ENCODE measurements at places on chromosomes 3 and 15.

- no peaks in the 10 kb centered on the region for H3K36me3 ChIP-seq
- H3K27ac ChIP-seq = no peak overlapping the region
- H3K4me1 ChIP-seq = peaks cover 9% of the 10 kb centered on the region
- DNase-seq = no peak
- no peak overlapping the region for H3K4me3 ChIP-seq
These were observed 7.4 kb downstream of the A4GNT start for GRCh38 chr3:138124706-138125355.

DNA sequence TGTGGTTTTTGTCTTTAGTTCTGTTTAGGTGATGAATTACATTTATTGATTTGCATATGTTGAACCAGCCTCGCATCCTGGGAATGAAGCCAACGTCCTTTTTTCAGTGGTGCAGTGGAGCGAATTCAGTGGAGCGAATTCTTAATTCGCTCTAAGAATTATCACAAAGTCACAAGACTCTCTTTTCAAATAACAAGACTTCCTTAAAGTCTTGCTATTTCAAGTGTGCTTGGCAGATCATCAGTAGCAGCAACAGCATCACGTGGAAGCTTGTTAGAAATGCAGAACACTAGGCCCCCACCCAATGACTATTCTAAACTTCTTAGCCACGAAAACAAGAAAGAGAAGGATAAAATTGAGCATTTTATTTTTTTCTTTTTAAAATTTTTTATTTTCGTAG lies 58.1 kb upstream of the CD200R1L start:
- no peak overlapping the region for H3K4me3 ChIP-seq
- no peak overlapping the region for H3K27ac ChIP-seq
- no peaks in the 10 kb centered on the region for H3K27me3 ChIP-seq
- no peaks in the 10 kb centered on the region for H3K36me3 ChIP-seq
- H3K4me1 ChIP-seq = no peaks in the 10 kb centered on the region
- DNase-seq = no peak

- peaks cover 6% of the 10 kb centered on the region for H3K36me3 ChIP-seq
- H3K27ac ChIP-seq = no peak overlapping the region
- H3K27me3 ChIP-seq = no peaks in the 10 kb centered on the region
- peaks cover 36% of the 10 kb centered on the region for H3K4me1 ChIP-seq
These were observed 9.5 kb upstream of the DPPA4 start for GRCh38 chr3:109346770-109347295.

DNA sequence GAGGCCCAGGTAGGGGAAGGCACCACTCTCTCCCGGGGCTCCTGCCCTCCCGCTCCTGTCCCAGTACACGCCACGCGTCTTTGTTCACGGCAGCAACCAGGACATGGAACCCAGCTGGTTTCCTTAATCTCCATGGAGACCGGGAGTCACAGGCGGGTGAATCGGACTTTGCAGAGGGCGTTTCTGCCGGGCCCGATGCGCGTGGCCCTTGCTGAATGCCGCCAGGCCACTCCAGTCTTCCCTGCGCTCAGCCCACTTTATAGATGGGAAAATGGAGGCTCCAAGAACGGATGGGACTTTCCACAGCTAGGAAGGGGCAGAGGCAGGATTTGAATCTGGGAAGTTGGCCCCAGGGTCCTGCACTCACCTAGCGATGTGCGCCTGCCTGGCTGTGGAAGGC lies 7.4 kb downstream of the PLXND1 start:
- peaks cover 9% of the 10 kb centered on the region for H3K27me3 ChIP-seq
- H3K36me3 ChIP-seq = no peaks in the 10 kb centered on the region
- DNase-seq = no peak

DNA sequence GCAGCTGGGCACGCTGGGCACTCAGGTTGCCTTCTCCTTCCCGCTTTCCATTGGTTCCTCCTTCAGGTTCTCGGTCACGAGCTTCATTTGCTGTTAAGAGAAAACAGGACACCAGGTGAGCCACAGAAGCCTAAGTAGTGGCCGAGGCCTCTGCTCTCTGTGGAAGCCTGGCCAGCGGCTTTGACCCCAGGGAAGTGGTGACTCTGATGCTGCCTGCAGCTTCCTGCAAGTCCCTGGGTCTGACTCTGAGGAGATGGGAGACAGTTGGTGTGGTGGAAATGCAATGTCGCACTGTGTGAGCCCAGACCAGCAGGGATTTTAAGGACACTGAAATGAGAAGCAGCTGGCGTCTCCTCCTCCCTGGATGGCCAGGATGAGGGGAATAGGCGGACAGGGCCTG lies 80.5 kb downstream of the SNRK start:
- H3K4me1 ChIP-seq = no peaks in the 10 kb centered on the region
- no peak overlapping the region for H3K4me3 ChIP-seq
- H3K27me3 ChIP-seq = no peaks in the 10 kb centered on the region
- no peak overlapping the region for H3K27ac ChIP-seq
- peaks cover 3% of the 10 kb centered on the region for H3K36me3 ChIP-seq

DNA sequence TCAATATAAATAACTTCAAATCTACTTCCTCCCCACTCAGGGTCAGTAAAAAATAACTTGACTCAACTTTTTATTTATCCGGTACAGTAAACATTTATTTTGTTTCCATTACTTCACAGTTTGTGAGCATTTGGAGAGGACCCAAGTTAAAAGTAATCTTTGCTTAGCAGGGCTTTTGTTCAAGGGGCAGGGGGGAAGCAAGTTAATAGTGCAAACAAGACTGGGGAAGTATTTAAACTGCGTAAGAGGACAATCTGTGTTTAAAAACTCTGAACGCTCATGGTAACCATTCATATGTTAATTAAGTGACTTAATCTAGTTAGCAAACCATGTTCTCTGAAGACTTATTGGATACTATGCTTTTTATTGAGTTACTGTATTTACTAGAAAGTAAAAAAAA lies 346.2 kb downstream of the SLC9A9 start:
- H3K27me3 ChIP-seq = no peaks in the 10 kb centered on the region
- no peaks in the 10 kb centered on the region for H3K36me3 ChIP-seq
- H3K4me3 ChIP-seq = no peak overlapping the region
- H3K4me1 ChIP-seq = peaks cover 9% of the 10 kb centered on the region
- no peak overlapping the region for H3K27ac ChIP-seq

GRCh38 chr3:45914362-45915058 lies 28.2 kb downstream of the CCR9 start:
- DNase-seq = no peak
- H3K36me3 ChIP-seq = peaks cover 5% of the 10 kb centered on the region
- H3K27ac ChIP-seq = no peak overlapping the region
- no peaks in the 10 kb centered on the region for H3K27me3 ChIP-seq

- peaks cover 13% of the 10 kb centered on the region for H3K4me1 ChIP-seq
- peaks cover under 1% of the 10 kb centered on the region for H3K36me3 ChIP-seq
- H3K27ac ChIP-seq = peak overlapping the region; percentile 32
- peaks cover 5% of the 10 kb centered on the region for H3K27me3 ChIP-seq
These were observed 101.1 kb downstream of the EPHB1 start for GRCh38 chr3:134896141-134896540.

Measured in neural crest cell (in vitro differentiated cells).